Caco-2 (cell line): ENCODE measurements at places on chromosomes 7 and 10. TPM values are rescaled to one million over a fixed set of nuclear protein-coding genes. Genes with fewer than 3 reads are reported as not detected.

Gene TDRD1
- total RNA-seq = 0.14 TPM in 1 of 2 replicates, not detected in the other

Gene C10orf53
- not detected in 2 replicates for total RNA-seq

GRCh38 chr7:22822486-22823141 is at the start of gene TOMM7:
TOMM7 (minus strand) TSS chr7:22822849; CDS start chr7:22822779, 70 bp downstream.
- H3K27me3 ChIP-seq = no peaks in the 10 kb centered on the region
- H3K27ac ChIP-seq = peak within 1 kb of the TSS; percentile 98
- H3K4me1 ChIP-seq = peaks cover 8% of the 10 kb centered on the region; the same call in 1 of the 2 replicates
- no peaks in the 10 kb centered on the region for H3K36me3 ChIP-seq

GRCh38 chr7:123285076-123285700 is 85.4 kb upstream of the SLC13A1 start:
- H3K4me3 ChIP-seq = no peak overlapping the region
- H3K27me3 ChIP-seq = no peaks in the 10 kb centered on the region
- no peak for DNase-seq
- no peaks in the 10 kb centered on the region for H3K36me3 ChIP-seq

Gene CCDC172
- not detected in 2 replicates for total RNA-seq

DNA sequence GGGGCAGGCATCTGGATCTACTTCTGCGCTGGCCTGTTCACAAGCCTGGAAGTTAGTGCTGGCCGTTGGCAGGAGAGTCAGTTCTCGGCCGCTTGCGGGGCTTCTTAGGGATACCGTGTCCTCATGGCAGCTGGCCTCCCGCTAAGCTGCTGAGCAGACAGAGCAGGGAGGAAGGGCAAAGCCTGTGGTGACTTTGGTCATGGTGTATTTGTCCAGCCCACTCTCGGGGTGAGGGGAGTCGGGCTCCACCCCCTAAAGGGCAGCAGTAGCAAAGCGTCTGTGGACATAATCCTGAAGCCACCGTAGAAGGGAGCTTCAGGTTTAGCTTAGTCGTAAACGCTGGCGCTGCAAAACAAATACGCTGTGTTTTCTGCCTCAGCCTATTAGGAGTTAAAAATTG is 12.2 kb downstream of the UBE3C start:
- no peak for DNase-seq
- H3K4me3 ChIP-seq = no peak overlapping the region
- no peaks in the 10 kb centered on the region for H3K4me1 ChIP-seq
- no peaks in the 10 kb centered on the region for H3K36me3 ChIP-seq
- no peak overlapping the region for H3K27ac ChIP-seq
- no peaks in the 10 kb centered on the region for H3K27me3 ChIP-seq

Gene GDF2
- not detected in 2 replicates for total RNA-seq

DNA sequence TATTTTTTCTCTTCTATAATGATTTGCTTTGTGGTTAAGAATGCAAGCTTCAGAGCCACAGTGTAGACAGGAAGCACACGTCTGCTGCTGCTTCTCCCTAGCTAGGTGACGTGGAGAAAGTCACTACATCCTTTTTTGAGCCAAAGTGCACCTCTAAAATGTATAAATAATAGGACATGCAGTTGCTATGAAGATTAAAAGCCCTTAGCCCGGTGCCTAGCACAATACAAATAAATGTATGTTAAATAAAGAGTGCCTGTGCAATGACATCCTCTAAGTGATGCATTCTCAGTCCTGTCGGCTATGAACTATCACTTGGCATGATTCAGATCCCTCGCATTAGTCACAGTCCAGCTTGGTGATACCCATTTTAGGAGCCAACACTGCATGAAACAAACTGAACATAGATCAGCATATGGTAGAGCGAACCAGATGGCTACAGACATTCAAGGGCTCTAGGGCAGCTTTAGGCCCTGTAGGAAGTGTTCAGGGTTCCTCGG is 4.8 kb upstream of the TRDMT1 start:
- no peaks in the 10 kb centered on the region for H3K27me3 ChIP-seq
- H3K4me3 ChIP-seq = no peak overlapping the region
- no peak overlapping the region for H3K27ac ChIP-seq
- H3K36me3 ChIP-seq = no peaks in the 10 kb centered on the region
- peaks cover 47% of the 10 kb centered on the region for H3K4me1 ChIP-seq

- H3K36me3 ChIP-seq = no peaks in the 10 kb centered on the region
- H3K4me1 ChIP-seq = peaks cover 18% of the 10 kb centered on the region
- H3K27me3 ChIP-seq = no peaks in the 10 kb centered on the region
- no peak for DNase-seq
- peak overlapping the region; percentile 40 for H3K27ac ChIP-seq
Observed at GRCh38 chr7:148458263-148458662, 132.3 kb upstream of the C7orf33 start.

- peaks cover 61% of the 10 kb centered on the region for H3K4me1 ChIP-seq
- no peak for DNase-seq
- H3K4me3 ChIP-seq = no peak overlapping the region
- peaks cover 3% of the 10 kb centered on the region; the same call in 1 of the 2 replicates for H3K36me3 ChIP-seq
Observed at GRCh38 chr10:33229949-33230267, 104.6 kb downstream of the NRP1 start.

DNA sequence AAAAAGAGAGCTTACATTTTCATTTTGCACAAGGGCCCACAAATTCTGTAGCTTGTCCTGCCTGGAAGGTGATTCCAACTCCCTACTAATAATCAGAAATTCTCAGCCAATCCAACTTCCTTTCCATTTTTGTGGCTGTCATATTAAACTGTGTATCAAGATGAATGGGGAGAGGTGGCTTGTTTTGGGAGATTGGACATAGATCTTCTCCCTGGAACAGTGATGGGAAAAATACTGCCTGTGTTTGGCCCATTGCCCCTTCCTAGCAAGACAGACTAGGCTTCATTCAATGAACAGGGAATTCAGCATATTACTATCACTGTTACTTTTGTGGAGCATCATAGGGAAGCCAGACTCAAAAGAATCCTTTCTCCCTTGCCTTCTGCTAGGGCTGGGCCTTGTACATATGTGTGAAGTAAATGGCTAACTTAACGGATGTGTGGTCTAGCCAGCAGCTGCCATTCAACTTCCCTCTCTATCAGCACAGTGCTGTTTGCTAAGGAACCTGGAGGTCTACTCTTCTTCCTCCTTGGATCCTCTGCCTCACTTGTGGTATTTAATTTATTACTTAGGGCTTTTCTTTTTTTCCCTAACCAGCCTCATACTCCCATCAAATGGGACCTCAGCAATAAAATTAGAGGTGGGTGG is 326.0 kb downstream of the BICC1 start:
- H3K4me3 ChIP-seq = no peak overlapping the region
- no peaks in the 10 kb centered on the region for H3K27me3 ChIP-seq
- no peaks in the 10 kb centered on the region for H3K36me3 ChIP-seq
- H3K4me1 ChIP-seq = no peaks in the 10 kb centered on the region
